ENCODE measurements at places on chromosomes 7 and 10.

DNA sequence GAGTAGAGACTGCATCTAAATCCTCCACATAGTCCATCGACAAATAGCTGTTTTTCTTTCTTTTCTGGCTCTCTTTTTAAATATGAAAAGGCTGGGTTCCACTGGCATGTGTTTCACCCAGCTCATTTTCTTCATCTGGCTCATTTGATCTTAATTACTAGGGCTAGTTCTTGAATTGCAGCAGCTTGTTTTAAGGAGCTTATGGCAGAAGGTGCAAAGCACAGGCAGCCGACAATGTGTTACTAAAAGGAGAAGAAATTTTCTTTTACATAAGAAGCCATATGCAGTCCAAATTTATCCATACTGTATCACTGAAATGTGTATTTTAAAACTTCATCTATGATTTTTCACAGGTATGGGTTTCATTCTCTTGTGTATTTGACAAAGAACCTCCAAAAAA is 205.6 kb upstream of the PTER start:
- no peak for DNase-seq

- DNase-seq: no peak
Measured at GRCh38 chr10:69437321-69438259, 13.7 kb upstream of the TSPAN15 start.

DNA sequence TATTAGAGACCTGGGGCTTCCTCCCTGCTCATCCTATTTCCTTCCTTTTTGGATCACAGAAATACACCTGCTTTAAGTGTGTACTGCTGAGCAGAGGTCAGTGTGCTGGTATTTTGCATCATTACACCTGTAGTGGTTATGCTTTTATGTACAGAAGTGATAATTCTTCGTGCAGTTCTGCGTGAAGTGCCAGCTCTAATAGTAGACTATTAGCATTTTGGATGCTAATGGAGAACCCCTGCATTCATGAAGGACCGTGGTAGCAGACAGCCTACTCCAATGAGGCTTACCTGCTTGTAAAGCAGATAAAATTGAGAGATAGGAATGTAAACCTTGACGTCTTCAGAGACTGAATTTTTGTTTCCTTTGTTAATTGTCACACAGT is 114.3 kb downstream of the CDK14 start:
- no peak for DNase-seq

DNA sequence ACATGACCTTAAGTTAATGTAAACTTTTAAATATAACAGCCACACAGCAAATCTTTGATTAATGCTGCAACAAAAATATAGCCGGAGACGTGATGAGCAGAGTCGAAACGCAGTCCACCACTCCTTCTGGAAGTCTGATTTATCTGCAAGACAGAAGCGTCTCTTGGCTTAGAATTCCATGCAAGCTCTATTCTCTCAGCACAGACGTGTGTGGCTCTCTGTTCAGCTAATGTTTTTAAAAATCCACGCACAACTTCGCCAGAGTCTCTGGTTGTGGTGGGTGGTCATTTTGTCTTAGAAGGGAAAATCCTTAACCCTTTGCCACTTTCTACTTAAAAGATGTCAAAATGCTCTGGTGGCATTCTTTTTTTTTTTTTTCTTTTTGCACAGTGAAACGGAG is 438.0 kb upstream of the MGMT start:
- no peak for DNase-seq

GRCh38 chr10:11336722-11337162 is 274.7 kb downstream of the USP6NL start:
- DNase-seq: no peak

GRCh38 chr7:113856010-113856409 is 62.8 kb downstream of the PPP1R3A start:
- DNase-seq: no peak

DNA sequence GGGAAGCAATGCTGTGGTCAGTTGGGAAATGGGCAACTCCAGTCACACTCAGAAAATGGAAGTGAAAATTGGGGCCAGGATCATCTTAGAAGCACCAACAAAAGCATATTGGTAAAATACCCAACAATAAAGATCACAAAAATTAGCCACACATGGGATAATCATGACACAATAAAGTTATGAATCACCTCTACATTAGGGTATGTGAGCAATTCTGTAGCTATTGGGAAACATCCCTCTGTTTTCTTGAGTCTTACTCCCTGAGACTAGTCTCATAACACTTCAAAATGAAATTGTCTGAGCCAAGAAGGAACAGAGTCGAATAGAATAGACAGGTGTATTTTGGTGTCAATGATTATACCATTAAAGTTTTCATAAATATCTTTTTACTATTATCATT is 178.3 kb downstream of the DYNC1I1 start:
- DNase-seq: no peak

- DNase-seq: no peak
Measured at GRCh38 chr7:143390104-143390772, 9.1 kb downstream of the ZYX start.

DNA sequence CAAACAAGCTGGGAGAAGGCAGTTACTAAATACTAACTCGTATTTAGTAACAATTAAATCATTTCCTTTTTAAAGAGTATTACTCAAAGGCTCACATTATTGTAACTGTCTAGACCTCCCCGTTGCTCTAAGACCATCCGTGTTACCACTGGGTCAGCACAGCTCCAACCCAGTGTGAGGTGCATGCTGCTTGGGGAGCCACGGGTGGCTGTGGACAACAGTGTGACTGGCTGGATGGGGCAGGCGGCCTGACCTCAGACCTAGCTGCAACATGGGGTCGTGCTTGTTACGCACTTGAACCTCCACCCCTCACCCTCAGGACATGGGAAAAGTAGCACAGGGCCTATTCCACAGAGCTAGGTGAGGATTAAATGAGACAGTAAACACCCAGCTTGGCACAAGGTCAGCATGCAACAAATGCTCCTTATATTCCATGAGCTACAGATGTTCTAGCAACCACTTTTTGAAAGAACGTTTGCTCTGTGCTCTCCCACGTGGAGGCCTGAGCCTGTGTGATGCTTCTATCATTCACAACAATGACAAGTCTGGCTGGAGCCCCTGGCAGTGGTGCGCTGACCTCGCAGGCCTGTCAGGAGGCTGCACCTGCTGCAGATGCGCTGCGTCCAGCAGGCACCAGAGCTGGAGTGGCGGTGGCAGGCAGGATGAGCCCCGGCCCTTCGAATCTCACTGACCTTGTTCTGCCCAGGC is 135.7 kb downstream of the PKD1L1 start:
- no peak for DNase-seq

DNA sequence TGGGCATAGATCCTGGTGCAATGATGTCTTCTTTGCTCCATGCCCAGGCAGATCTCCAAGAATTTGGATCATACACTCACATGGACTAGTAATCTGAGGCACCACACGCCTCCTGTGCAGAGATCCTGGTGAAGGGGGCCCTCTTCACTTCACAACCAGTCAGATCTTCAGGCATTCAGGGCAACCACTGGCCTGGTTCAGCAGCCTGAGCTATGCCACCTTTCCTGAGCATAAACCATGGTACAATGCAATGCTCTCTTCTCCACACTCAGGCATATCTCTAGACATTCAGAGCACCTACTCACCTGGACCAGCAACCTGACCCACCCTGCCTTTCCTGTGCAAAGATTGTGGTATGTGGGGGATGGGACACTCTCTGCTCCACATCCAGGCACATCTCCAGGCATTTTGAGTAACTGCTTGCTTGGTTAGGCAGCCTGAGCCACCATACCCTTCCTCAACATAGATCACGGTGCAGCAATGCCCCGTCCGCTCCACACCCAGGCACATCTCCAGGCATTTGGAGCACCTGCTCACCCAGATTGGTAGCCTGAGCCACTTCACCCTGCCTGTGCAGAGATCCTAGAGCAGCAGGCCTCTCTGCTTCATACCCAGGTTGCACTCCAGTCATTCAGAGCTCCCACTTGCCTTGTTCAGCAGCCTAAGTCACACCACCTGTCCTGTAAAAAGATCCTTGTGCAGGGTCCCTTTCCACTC is 532.2 kb upstream of the STEAP1 start:
- no peak for DNase-seq

DNA sequence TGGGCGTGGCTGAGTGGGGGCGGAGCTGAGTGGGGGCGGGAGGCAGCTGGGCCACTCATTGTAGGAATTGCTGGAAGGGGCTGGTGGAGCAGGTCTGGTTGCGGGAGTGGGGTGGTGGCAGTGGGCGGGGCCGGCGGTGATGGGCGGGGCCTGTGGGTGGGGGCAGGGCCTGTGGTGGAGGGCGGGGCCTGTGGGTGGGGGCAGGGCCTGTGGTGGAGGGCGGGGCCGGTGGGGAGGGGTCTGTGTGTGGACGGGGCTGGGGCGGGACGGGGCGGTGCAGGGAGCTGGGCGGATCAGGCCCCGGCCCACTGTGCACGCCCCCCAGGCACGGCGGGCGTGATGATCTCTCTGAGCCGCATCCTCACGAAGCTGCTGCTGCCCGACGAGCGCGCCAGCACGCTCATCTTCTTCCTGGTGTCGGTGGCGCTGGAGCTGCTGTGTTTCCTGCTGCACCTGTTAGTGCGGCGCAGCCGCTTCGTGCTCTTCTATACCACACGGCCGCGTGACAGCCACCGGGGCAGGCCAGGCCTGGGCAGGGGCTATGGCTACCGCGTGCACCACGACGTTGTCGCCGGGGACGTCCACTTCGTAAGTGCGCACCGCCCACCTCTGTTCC is 14.0 kb downstream of the SLC29A4 start:
- DNase-seq: peak; percentile 47

DNA sequence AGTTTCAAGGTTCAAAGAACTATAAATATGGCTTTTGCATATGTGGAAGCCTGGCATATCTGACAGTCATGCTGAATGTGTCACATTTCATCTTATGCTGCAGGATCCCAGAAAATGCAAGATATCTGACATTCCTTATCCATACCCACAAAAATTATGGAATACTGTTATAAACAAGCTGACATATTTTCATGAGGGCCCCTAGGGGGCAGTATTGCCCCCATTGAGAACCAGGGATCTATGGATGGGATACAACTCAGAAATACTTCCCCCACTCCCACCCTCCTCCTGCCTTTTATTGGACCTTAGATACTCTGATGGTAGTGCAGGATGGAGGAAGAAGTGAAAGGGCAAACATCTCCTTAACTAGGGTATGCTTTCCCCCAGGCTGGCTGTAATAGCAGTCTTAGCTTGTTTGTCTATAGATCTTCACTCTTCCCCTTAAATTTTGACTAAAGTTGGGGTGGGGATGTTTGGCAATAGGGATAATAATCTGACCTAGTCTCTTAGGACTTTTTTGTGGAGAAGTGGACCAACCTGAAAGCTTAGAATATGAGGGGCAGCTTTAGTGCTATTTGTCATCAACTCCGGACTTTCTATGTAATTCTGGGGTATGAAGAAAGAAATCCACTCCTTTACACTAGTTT is 3.5 kb upstream of the GNGT1 start:
- DNase-seq: no peak

- DNase-seq: no peak
Measured at GRCh38 chr10:26334232-26334931, 103.8 kb upstream of the APBB1IP start.

DNA sequence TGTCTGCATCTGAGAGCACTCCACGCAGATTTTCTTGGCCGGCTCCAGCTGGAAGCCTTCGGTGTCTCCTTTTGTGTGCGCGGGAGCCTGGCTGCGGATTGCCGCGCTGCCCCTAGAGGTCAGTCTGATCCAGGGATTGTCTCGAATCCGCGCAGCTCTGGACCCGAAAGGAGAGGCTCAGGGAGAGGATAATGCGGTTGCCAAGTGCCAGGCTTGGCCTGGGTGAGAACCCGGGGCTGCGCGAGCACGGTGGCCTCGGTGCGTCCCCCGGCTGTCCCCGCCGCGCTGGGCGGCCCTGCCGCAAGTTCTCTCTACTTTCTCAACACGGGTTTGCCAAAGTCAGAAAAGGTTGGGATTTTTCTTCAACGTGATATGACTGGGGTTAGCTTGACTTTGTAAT is 140.9 kb downstream of the ADCYAP1R1 start:
- peak; percentile 0 for DNase-seq

GRCh38 chr7:77415823-77416620 is at the start of gene GSAP:
GSAP (minus strand) TSS chr7:77416349; CDS start chr7:77416321, 28 bp downstream.
- DNase-seq: no peak

DNA sequence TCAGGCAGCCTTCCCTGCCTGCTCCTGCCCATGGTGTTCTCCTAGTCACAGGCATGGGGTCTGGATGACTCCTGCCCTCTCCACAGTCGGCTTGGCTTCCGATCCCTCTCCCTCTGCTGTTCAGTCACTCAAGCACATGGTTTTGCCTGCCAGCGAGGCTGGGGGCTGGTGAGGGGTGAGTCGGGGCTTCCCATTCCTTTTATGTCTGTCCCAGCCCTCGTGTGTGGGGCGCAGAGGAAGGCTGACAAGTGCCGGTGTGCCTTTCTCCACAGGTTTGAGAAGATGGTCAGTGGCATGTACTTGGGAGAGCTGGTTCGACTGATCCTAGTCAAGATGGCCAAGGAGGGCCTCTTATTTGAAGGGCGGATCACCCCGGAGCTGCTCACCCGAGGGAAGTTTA is 40.1 kb downstream of the TACR2 start:
- no peak for DNase-seq

DNA sequence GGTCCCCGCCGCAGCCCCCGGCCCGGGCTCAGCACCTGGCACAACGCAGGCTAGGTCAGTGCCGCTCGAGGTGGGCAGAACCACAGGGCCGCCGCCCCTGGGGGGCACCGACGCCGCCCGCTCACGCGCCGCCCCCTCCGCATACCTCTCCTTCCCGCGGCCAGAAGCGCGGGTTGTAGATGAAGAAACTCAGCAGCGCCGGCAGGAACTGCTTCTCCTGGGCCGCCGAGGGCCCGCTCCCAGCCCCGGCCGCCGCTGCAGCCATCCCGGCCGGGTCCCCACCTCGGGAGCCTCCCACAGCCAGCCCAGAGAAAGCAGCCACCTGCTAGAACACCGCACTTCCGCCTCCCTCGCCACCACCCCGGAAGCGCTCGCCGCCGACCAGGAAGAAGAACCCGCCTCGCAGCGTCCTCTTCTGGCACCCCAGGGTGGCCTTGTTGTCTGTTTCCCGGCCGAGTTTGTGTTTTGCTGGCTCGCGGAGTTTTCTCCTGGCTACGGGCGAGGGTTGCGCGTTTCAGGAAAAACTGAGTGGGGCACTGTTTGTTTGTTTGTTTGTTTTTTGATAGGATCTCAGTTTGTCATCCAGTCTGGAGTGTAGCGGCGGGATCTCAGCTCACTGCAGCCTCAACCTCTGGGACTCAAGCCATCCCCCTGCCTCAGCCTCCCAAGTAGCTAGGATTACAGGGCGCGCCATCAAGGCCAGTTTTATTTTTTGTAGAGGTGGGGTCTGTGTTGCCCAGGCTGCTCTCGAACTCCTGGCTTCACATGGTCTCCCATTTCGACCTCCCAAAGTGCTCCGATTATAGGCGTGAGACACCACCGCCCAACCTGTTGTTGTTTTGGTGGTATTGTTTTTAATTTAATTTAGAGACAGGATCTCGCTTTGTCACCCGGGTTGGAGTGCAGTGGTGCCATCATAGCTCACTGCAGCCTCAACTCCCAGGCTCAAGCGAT is 17.7 kb downstream of the OCM2 start:
- DNase-seq: peak; percentile 75
